ENCODE measurements at places on chromosomes 11 and 22.

GRCh38 chr11:1327064-1327460 lies 17.6 kb upstream of the TOLLIP start:
- no peak for DNase-seq

- no peak for DNase-seq
These were observed 295.9 kb upstream of the NCAM1 start for GRCh38 chr11:112665291-112665690.

GRCh38 chr22:42431401-42432019 lies 693 bp downstream of the NFAM1 start:
- no peak for DNase-seq

DNA sequence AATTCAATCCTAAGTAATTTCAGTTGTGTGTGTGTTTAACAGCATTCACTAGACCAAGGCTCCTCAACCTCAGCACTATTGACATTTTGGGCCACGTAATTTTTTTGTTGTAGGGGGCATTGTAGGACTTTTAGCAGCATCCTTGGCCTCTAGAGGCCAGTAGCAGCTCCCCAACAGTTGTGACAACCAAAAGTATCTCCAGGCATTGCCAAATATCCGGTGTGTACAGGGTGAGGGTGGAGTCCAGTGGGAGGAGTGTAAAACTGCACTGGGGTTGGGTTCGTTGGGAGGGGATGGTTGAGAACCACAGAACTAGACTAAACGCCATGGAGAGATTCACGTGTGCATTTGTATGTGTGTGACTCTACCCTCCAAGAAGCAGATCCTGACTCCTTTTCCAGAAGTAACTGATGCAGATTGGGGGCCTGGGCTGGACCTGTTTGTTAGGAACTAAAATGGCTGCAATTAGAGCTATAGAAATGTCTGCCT lies 5.9 kb upstream of the PHF21A start:
- peak; percentile 89 for DNase-seq

DNA sequence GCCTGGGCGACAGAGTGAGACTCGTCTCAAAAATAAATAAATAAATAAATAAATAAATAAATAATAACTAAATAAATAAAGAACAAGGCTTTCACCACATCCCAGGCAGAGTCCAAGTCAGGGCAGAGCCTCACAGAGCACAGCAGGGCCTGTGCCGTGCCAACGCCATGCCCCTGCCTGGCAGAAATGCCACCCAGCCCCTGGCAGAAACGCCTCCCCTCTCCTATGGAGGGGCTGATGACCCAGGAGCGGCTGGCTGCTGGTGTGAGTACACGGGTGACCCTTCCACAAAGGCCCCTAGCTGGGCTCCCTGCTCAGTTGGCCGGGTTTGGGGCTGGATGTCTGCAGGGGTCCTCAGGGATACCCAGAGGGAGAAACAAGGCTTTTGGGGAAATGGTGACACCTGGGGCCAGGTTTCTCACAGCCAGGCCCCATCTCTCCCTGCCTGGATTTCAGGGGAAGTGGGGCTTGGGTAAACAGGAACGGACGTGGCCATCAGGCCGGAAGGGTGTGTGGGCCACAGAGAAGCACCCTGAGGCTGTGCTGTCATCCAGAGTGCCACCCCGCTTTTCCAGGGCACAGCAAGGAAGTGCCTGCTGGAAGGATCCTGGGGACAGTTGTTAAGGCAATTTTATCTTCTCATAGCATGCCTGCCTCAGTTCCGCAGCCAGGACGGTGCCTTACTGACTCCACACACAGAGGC lies 5.1 kb downstream of the BID start:
- DNase-seq: no peak

DNA sequence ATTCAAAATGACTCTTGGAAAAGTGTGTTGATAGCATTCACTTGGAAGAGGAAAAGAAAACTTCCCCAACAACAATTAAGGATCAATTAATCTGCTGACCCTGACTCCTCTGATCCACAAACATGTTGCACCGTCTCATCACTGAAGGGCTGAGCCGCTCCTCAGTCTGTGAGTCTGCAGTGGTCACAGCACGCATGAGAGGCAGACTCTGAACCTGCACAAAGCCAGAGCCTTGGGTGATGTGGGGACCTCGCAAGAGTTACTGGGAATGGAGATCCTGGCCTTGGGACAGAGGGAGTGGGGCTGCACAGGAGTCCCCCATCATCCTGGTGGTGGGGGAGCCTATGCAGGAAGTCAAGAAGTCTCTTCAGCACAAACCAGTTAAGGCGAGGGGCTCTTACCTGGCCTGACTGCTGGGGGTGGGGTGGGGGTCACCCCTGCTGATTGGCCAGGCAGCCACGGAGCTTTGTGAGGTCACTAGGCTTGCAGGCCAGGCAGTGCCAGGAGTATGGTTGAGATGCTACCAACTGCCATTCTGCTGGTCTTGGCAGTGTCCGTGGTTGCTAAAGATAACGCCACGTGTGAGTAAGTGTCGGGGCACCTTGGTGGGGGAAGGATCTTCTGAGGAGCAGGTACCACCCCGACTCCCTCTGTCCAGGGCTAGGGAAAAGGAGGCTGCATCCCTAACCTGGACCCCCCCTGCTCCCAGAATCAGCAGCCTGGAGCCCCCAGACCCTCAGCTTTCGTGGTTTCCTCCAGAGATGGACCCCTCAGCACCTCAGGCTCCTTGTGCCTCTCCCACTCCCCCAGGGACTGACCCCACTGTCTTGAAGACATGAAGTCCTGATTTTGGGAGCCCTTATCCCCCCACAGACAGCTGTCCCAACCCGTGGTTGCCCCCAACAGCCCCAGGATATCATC lies at the start of gene ACR:
Gene ACR, plus strand, starts transcription at position 477 of the 921 bp plus-strand sequence. Its CDS starts 32 bp downstream, at position 509.
- no peak for DNase-seq

GRCh38 chr22:36731916-36732315 lies 28.4 kb upstream of the CACNG2 start:
- no peak for DNase-seq

DNA sequence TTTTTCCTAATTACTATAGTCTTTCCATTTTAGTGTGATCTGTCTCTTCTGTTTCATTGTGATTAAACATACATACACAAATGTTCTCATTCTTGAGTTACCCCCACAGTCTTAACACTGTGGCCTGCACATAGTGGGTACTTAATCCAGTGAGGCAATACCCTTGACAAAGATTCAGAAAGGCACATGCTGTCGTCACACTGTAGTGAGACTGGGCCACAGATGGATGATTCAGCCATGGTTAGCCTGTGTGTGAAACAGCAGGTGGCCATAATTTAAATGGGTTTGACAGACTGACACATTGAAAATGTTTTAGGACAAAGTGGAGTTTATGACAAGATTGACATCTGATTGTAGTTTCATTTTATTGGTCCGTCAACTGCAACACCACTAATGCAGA lies 313.1 kb downstream of the C11orf87 start:
- no peak for DNase-seq

- DNase-seq: no peak
These were observed 47.1 kb upstream of the EED start for GRCh38 chr11:86197448-86197847.

GRCh38 chr11:14273895-14274294 lies 85.1 kb downstream of the RRAS2 start:
- no peak for DNase-seq

GRCh38 chr11:1298695-1299492 lies 10.5 kb downstream of the TOLLIP start:
- DNase-seq: peak; percentile 99

GRCh38 chr11:63802637-63803414 lies 10.4 kb upstream of the SPINDOC start:
- no peak for DNase-seq

DNA sequence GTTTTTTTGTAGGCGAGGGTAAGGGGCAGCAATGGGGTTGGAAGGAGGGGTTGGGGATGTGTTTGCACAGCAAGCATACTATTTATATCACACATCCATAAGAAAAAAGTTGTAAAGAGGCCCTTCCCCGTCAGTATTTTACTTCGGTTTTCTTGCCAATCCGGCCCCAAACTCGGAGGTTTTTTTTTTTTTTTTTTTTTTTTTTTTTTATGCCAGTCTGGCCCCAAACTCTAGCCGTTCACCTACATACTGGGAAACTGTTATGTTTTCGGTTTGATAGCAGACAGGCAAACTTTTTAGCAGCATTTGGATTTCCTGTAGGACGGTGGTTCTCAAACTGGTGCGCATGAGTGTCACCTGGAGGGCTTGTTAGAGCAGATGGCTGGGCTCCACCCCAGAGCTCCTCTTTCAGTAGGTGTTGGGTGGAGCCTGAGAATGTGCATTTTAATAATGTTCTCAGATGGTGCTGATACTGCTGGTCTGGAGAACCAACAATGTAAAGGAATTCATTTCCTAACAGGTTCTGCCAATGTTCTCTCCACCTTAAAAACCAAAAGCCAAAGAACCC lies 76.5 kb upstream of the ZBED5 start:
- no peak for DNase-seq

DNA sequence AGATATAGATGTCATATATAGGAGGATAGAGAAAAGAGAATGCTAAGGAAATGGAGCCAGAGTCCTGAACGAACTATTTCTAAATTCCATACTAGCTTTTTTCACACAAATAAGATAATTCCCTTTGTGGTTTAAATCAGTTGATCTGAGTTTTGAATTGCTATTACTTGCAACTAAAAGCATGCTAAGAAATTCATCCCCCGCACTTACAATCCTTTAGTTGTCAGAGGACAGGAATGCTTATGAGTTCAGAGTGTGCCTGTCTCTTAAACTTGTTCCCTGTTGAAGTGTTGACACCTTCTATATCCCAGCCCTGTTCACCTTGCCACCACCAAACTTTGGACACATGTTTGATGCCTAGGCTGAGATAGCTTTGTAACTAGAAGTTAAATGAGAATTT lies 406.2 kb downstream of the METTL15 start:
- DNase-seq: no peak

DNA sequence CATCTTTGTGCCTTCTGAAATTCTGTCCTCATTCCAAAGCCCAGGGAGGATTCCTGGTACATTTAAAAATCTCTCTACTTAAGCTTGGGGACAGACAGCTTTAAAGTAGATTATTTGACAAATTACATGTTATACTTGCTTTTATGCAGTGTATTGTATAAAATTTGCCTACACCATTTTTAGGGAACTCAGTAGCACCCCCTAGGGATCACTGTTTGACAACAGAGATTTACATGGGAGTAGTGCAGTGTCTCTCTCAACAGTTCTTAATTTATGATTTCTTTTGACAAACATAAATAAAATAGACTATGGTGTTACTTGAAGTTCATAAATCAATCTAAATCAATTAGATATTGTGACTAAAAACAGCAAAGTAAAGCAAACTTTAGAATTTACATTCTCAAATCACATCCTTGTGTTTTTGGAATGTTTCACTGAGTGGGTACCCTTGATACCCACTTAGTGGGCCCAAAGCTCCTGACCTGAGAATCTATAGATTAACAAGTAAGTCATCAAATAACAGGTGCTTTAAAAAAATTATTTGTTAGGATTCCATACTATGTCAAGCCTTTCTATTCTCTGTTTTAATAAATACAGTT lies 428.8 kb downstream of the DYNC2H1 start:
- peak; percentile 4 for DNase-seq

DNA sequence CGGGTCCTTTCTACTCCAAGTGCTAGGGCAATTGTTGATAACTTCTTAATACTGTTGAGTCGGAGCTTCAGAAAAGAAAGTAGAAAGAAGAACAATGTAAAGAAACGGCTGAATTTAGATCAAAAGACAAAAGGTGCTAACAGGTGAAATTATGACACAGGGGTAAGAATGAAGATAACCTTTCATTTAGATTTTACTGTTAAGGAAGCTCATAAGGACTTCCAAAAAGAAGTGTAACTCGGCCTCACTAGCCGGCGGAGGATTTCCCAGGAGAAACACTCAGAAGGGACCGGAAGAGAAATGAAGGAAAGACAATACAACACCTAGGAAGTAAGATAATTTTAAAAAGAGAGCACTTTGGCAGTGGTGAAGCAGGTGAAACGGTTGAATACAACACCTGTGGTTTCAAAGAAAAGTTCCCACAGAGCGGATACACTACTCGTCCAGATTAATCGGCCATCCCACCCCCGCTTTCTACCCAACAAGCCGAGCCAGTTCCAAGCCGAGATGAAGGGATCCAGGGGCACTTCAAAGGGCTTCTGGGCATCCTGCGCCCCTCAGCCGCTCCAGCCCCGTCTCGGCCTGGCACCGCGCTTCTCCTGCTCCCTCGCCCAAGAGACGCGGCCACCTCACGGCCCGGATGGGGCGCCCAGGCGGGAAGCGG lies 737 bp downstream of the PPP2R1B start:
- DNase-seq: no peak

- no peak for DNase-seq
These were observed 95.9 kb upstream of the DDI1 start for GRCh38 chr11:103940551-103940950.

DNA sequence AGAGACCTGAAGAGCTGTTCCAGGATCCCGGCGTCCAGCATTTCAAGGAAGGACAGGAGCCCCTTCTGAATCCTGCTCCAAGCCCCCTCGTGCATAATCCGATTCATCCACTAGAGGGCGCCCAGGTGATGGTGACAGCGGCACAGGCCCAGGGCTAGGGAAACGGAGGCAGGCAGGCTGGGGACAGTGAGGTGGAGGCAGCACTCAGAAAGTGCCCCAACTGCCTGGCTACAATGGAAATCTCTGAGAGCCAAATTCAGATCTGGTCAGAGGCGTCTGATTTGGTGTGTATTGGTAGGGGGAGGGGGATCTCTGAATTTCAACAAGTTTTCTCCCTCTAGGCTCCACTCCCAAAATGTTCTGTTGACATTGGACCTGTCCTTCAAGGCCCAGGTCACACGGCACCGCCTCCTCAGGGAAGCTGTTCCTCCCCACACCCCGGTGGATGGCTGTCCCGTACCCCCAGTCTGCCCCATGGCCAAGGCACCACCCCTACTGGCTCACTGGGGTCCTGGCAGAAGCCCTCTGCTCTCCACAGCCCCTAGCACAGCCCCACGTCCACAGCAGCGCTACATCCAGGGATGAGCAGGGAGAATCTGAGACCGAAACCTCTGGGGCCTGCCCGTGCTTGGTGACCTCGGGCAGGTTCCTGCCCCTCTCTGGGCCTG lies 142.9 kb downstream of the CRYBB2 start:
- peak; percentile 91 for DNase-seq

DNA sequence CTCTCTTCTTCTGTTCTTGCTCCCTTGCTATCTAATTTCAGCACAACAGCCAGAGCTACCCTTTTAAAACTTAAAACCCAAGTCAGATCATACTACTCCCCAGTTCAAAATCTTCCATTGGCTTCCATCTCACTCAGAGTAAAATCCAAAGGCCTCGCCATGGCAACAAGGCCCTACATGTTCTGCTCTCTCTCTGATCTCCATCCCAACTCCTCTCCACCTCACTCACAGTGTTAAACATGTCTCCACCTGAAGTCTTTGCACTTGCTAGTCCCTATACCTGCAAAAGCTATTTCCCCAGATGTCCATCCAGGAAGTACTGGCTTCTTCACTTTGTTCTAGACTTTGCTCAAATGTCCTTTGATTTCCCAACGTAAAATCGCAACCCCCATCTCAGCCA lies 3.0 kb upstream of the GRAP2 start:
- no peak for DNase-seq

- DNase-seq: no peak
These were observed 107.4 kb downstream of the ZBTB16 start for GRCh38 chr11:114166897-114167323.

DNA sequence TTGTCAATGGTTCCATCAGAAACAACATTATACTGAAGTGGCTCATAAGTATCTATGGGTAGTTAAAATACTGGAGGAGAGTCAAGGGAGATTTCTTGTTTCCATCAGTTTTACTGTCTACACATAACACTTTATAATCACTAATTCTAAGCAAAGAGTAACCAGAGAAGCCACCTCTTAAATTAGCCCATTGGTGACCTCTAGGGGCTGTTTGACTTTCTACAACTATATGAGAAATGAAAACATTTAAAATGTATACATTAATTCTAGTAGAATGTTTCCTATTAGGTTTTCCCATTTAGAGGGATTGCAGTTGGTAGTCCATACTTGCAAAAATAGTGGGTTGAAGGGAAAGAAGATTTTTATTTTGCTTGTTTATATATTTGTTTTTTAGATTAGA lies 504.3 kb downstream of the FAM181B start:
- DNase-seq: no peak

All from HuH-7 (cell line).